ENCODE measurements at places on chromosomes 2 and 18.

DNA sequence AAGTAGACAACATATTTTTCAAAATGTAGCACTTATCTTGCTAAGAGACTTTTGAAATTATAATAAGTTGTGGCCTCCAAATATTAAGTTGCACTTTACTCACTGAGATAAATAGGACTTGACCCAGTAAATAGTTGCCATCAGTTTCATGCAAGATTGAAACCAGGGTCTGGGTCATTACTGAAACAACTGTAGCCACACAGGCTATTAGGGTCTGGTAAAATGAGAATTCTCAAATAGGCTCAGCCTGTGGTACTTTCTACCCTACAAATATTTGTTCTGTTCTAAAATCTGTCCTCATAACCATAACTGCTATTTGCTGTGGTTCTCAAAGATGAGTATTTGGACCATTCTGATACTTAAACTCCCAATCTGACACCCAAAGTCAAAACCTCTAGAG, 115.4 kb upstream of the STK17B start:
- DNase-seq, result no peak

- no peak for DNase-seq
Observed at GRCh38 chr2:225272173-225272572, 127.3 kb upstream of the NYAP2 start.

- no peak for DNase-seq
Observed at GRCh38 chr2:214649440-214650205, 159.9 kb downstream of the BARD1 start.

- DNase-seq, result peak; percentile 4
Observed at GRCh38 chr2:189751080-189751658, 11.4 kb downstream of the OSGEPL1 start.

DNA sequence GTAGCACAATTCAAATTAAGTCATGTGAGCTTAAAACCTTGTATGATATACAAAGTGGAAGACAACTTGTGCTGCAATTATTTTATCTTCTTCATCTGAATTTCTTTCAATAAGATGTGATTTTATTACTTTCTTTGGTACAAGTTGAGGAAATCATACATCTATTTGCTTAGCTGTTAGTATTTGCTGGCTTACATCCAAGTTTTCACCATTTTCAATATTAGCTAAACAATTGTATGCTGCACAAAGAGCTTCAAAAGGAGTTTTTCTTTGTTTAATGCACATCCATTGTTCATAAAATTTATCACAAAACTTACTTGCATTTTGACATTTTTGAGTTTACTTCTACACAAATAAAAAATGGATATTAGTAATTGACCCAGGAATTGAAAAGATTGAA, 40.9 kb downstream of the SCN9A start:
- no peak for DNase-seq

DNA sequence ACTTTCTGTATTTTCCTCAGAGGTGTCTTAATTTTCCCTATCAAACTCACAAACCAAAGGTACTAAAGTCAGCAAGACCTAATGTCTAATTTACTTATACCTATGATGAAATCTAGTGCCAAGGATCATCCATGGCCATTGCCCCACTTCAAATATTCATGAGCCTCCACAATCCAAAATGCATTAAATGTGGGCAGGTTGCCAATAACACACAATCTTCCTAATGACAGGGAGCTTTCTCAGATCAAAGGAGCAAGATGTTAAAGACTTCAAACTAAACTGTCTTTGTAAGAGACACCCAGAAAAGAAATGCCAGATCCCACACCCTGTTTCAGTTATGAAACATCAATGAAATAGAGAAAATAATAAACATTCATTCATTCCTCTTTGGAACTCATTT, 143.2 kb downstream of the TMEFF2 start:
- DNase-seq, result no peak

DNA sequence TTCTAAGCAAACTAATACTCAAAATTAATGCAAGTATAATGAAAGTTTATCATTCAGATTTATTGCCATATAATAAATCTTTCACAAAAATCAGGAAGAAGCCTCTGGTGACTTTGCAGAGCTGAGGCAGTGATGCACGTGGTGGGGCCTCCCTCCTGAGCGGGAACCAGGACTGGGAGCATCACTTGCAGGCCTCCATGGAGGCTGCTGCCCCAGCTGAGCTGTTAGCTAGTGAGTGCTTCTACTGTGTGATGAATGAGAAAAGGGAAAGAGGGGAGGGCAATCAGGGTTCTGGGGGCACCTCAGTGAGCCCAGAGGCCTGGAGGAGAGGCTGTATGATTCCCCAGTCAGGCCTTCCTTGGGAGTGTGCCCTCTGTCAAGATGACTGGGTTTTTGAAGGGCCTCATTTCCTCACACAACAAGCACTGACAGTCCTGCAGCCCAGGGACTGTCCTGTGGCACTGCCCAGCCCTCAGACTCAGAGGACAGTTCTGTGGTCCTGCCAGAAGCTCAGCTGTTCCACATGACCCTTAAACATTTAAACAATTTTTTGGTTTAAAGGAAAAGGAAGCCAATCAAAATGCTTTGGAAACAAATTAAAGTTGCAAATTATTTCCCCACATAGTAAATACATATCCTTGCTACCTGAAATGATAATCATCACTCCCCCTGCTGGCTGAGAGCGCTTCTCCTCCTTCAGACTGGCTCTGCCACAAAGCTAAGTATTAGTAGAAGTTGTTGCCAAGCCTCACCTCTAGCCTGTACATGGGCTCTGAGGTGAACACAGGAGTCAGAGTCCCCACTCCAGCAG, 90.9 kb upstream of the SMAD7 start:
- no peak for DNase-seq

DNA sequence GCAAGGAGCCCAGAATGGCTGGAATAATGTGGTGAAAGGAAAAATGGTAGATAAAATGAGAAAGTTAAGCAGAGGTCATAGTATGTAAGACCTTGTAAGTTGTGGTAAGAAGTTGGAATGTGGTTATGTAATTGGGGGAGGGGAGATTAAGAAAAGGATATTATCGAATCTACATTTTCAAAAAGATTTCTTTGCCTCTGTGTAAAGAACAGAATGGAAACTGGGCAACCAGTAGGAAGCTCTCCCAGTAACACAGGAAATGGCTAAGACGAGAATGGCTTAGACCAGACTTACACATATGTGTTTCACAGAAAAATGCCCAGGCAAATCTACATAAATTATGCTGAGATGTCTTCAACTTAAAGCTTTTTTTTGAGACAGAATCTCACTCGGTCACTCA, 13.2 kb downstream of the MEMO1 start:
- no peak for DNase-seq
